ENCODE measurements at places on chromosomes 2 and 18.

- no peak for DNase-seq
Observed at GRCh38 chr2:227143895-227144294, 20.1 kb downstream of the COL4A4 start.

- no peak for DNase-seq
Observed at GRCh38 chr2:131394147-131394931, 30.4 kb upstream of the RAB6D start.

DNA sequence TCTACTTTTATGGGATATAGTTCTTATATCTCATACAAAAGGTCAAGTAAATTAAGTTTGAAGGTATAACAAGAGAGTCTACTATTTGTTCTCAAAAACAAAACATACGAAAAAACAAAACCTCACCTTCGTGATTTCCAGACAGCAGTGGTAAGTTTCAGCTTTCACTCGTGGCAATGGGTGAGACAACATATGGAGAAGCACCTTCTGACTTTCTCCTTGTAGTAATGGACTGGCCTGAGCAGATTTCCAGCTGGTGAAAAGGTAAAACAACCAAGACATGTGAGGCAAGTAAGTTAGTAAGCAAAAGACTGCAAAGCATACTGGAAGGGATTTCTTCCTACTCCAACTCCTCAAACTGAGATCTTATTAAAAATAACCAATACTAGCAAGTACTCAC is 39.6 kb downstream of the RTTN start:
- no peak for DNase-seq

DNA sequence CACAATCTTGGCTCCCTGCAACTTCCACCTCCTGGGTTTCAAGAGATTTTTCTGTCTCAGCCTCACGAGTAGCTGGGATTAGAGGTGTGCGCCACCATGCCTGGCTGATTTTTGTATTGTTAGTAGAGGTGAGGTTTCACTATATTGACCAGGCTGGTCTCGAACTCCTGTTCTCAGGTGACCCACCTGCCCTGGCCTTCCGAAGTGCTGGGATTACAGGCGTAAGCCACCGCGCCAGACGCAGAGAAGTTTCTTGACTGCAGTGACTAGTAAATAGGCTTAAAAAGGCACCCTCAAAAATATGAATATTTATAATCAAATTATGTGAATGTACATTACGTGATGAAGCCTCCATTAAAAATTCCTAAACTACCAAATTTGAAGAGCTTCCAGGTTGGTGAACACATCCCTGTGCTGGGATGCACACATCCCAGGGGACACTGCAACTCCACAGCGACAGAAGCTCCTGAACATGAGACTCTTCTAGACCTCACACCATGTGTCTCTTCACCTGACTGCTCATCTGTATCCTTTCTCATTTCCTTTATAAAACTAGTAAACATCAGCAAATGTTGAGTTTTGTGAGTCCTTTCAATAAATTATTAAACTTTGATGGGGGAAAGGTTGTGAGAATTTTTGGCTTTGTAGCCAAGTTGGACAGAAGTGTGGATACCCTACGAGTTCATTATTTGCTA is 203.3 kb upstream of the SPOPL start:
- no peak for DNase-seq

DNA sequence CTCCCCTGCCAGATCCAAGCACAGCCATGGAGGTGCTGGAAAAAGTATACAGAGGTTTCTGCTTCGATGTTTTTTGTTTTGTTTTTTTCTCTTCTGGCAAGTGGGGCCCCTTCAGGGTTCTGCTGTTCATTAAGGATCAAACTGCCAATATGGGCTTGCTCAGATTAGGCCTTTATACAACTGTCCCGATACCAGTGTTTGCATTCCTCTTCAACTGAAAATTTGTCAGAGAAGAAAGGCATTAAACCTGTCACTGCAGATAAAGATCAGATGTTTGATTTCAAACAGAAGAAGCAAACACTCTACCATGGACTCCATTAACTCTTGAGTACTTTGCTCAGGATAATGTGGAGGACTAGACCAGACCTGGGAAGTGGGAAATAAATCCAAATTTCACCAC is 396.0 kb upstream of the SMIM21 start:
- no peak for DNase-seq

- no peak for DNase-seq
Observed at GRCh38 chr2:128638341-128639119, 319.9 kb upstream of the HS6ST1 start.

GRCh38 chr2:221500501-221501209 is 71.4 kb downstream of the EPHA4 start:
- no peak for DNase-seq

DNA sequence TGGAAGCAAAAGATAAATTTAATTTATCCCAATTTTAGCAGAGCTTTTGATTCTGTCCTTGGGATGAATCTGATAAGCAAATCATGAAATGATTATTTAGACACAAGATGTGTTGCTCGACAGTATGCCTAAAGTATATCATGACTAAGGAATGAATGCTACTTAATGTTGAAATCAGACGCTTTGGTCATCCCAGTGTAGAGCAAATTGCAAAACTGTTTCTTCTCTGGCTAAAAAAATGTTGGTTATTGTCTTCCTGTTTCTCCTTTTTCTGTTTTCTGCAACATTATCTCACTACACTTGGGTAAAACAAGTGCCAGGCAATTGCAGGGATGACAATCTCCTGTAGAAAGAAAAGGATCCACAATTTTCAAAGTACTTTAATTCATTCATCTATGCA is 66.4 kb downstream of the BABAM2 start:
- DNase-seq, result no peak

GRCh38 chr2:110771547-110772382 is 39.4 kb downstream of the ACOXL start:
- DNase-seq, result no peak

DNA sequence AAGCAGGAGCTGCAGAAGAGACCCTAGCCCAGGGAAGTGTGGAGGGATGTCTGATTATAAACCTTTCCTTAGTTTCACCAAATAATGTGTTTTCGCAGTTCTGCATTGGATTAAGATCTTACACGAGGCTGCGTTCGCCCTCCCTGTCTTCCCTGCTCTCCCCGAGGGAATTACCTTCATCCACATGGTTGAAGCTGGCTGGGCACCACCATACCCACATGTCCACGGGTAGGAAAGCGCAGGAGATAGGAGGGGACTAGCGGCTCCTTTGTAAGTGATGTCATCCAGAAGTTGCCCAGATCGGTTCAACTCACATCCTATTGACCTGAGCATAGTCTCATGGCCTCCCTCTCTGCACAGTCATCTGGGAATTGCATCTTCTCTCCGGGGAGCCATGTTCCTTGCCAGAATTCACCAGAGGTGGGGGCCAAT is 1.1 kb downstream of the TTL start:
- no peak for DNase-seq

DNA sequence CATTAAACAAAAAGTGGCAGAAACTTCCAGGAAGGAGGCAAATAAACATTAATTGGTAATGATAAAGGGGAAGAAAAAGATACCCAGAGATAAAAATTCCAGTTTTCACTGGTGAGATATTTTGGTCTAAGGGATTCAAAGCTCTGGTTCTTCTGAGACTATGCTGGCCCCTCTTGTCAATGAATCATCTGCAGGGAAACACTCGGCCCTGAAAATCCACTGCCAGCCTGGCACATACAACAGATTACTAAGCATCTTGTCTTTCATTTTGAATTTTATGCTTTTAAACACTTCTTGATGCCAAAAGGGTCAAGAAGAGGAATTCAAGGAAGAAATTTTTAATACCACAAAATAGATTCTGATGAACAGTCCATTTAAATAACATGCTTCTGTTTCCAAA is 1603.8 kb upstream of the ZEB2 start:
- no peak for DNase-seq

DNA sequence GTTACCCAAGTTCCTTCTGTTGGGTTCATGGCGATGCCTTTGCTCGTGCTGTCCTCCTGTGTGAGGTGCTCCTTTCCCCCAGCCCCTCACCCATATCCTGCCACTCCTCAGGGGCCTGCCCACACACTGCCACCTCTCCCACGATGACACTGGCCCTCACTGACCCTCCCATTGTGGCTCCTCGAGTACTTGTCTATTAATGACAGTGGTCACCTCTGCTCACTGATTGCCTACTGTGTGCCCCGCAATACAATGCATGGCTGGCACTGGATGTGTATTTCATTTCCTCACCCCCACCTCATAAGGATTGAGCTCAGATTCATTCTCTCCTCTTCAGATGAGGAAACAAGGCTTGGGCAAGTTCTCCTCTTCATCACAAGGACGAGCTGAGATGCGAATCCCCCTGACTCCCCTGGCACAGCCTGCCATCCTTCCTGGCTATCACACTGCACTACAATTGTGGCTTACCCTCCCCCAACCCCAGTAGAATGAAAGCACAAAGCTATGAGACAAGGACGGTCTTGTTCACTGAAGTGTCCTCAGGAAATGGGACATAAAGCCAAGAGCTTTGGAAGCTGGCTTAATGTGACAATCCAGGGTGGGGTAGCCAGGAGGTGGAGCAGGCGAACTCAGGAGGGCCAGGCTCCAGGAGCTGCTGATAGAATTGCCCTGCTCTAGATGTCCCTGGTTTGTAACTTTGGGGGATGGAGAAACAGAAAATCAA is 93.9 kb upstream of the RAB12 start:
- DNase-seq, result no peak

DNA sequence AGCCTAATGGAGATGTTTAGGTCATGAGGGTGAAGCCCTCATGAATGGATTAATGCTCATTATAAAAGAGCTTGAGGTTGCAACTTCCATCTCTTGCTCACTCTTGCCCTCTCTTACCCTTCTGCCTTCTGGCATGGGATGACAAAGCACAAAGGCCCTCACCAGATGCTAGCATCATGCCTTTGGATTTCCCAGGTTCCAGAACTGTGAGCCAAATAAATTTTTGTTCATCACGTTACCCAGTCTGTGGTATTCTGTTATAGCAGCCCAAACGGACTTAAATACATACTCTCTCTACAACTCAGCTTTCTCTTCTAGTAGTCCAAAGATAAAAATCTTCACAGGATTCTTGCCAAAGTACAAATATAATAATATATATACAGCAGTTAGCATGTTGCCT is 75.8 kb downstream of the LNPK start:
- no peak for DNase-seq

GRCh38 chr2:71878626-71879508 is 268.8 kb downstream of the CYP26B1 start:
- DNase-seq, result no peak

- DNase-seq, result no peak
Observed at GRCh38 chr2:239587311-239587731, 186.5 kb upstream of the HDAC4 start.

DNA sequence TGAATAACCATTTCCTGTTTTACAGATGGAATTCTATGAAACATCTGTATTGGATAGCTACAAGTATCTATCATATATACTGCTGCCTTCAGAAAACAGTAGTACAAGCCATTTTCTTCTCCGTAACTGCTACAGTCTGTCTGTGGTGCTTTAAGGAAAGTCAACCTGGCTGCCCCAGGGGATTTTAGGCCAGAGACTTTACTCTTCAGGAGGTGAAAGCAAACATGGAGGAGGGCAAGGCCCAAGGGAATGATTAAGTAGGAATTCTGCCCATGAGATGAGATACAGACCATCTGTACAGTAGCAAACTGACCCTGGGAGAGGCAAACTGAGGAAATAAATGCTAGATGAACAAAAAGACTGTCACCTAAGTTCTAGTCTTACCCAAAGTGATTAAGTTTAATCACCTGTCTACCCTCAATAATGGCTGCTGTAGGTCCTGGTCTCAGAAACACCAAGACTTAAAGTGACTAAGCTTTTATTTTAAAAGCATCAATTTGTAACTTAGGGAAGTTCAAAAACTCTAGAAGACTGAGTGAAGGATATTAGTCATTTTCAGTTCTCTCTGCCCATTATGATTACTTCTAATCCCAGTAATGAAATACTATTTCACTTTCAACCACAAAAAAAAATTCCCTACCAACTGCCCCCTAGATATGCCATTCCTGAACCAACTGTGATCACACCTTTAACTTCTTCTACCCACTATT is 14.8 kb downstream of the MBD2 start:
- DNase-seq, result no peak

DNA sequence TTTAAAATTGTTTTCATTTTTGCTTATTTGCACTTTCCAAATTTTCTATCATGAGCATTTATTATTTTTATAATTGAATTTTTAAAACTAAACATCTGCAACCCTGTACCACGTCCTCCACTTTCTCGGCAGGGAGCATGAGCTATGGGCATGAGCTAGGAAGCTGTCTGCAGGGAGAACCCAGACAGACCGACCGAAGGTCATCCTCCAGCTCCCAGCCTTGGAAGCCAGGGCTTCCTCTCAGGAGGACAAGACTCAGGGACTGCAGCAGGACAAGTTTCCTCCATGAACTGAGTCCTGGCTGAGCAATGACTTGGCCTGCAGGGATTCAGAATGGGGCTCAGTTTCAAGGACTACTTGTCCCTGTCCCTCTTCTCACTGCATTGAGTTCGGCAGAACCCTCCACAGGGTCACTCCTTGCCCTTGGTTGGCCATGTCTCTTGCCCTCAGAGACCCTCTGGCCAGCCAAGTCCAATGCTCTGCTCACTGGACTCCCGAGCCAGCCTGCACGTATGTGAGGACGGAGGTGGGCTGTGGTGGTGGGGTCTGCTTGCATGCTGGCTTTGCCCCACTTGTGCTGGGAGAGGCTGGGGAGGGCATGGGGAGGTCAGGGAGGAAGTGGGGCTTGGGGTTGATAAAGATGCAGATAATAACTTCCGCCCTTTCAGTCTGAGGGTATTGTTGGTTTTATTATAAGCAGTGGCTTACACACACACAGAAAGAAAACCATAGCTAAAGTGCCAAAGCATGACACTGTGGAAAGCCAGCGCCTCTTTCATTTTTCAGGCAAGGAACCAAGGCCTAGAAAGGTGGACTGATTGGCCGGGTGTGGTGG is 6.6 kb downstream of the NMUR1 start:
- no peak for DNase-seq

DNA sequence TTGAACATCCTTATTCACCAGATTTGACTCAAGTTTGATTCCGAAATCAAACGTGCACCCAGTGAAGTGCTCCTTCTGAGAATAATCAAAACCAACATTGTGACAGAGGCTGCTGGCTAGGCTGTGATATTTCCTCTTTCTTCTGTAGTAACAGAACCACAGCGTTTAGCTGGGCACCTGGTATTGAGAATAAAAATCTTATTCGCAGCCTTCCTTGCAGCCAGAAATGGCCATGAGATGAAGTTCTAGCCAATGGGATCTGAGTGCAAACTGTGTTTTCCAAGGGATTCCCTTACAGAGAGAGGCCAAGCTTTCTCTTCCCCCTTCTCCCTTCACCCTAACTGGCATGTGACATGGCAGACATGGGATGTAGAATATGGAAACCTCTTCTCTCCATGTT is 51.7 kb downstream of the TMEM163 start:
- no peak for DNase-seq
